ENCODE measurements at places on chromosomes 1 and 21.

- DNase-seq, result no peak
These were observed 3.1 kb downstream of the KIFAP3 start for GRCh38 chr1:170071378-170071777.

DNA sequence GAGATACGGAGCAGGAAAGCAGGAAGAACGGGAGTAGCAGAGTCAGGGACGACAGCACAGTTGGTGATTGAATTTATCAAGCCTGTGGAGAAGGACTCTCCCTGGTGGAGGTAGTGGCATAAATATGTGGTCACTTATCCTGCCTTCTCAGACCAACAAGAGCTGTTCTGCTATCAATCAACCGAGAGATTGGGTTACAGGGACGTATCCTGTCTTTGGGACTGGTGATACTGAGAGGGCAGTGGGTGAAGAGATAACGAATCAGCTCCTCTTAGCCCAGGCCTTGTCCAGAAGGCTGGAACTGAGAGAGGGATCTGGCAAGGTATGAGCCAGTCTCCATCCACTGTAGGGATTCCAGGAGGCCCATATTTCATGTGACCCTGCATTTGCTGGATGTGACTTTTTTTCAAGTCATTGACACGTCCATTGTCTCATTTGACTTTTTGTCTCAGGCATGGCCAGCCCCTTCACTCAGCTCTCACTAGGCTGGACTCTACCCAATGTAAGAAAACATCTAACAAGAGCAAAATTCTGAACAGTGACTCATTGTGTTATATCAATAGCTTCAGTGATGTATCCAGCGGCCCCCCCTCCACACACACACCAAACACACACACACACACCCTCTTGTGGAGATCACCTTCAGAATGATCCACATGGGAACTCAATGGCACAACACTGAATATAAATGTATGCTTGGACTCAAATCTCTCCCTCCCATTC lies 11.3 kb downstream of the C1orf116 start:
- no peak for DNase-seq

GRCh38 chr21:14977814-14978213 lies 87.0 kb downstream of the NRIP1 start:
- no peak for DNase-seq

DNA sequence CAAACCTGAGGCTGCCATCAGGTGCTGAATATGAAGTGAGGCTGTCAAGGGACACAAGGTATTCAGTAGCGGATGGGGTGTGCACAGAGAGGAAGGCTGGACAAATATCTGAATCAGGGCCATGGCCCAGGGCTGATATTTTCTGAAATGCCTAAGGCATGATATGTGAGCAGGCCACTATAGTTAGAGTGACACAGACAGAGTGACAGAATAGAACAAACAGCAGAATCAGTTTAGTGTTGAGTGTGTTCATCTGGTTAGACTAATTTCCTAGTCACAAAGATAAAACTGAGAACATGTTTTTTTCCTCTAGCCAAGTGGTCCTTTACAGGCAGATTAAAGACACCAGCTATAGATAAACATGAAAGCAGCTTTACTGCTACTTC lies 3.9 kb downstream of the OVAAL start:
- DNase-seq, result no peak

- no peak for DNase-seq
These were observed 177.3 kb upstream of the SGIP1 start for GRCh38 chr1:66356605-66357004.

GRCh38 chr1:29416267-29417146 lies 180.2 kb downstream of the PTPRU start:
- DNase-seq, result no peak

GRCh38 chr1:13888351-13888986 lies 188.5 kb downstream of the PRDM2 start:
- no peak for DNase-seq

GRCh38 chr1:197306381-197307062 lies 38.5 kb downstream of the CRB1 start:
- DNase-seq, result no peak

GRCh38 chr1:58928514-58928913 lies 144.7 kb upstream of the JUN start:
- no peak for DNase-seq

DNA sequence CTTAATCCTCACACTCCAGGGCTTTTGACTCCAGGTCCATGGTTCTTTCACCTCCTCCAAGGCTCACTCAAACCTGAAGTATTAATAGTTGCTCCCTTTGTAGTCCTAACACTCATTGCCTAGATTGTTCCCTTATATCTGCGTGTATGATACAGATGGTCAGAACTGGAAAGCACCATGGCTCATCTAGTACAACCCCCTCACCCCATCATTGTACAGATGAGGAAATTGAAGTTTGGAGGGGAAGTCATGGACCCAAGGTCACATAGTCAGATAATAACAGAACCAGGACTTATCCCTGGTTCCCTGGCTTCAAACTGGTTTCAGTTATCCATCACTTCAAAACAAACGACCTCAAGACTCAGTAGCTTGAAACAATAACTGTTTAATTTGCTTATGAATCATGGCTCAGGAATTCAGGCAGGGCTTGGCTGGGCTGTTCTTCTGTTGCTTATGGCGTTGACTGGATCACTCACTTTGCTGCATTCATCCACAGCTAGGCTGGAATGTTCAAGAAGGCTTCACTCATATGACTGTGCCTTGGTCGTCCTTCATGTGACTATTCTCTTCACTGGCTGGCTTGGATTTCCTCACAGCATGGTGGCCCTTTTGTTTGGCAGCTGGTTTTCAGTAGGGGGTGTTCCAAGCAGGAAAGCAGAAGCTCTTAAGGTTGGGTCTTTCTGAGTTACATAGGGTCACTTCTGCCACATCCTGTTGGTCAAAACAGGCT lies 5.0 kb downstream of the NOS1AP start:
- DNase-seq, result no peak

DNA sequence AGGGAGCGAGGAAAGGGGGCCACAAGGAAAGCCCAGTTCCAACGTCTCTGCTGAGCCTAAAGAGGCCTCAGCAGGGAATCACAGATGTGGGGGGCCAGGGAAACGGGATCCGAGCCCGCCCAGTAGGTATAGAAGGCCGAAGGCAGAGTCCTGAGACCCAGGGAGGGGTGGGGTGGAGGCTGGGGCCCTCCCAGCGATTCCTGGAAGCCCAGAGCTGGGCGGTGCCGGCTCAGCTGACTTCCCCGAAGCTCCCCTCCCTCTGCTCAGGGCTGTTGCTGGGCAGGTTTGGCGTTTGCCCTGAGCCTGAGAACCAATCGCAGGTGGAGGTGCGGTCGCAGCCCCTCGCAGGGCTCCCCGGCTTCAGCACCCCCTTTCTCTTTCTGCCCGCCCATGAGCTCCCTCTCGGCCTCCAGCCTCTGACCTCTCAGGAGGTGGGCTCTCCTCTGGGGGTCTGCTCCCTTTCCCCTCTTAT lies 12.8 kb downstream of the ADAMTSL4 start:
- DNase-seq, result peak; percentile 95

DNA sequence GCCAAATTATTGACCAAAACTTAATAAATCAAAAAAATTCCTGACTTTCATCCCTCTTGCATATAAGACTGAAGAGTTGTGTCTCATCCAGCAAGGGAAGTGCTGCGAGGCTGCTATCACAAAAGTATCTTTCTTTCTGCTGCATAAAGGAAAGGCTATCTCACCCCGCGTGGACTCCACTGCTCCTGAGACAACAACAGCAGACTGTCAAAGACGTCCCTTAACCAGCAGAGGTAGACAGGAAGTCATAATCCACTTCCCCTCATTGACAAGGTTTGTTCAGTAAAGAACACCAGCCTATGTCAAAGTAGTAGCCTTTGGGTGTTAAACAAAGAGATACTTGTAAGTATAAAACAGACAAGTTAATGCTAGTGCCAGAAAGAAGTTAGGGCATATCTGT lies 29.4 kb downstream of the VPS26C start:
- no peak for DNase-seq

- DNase-seq, result no peak
These were observed 5.1 kb upstream of the ARNT start for GRCh38 chr1:150881331-150882070.

DNA sequence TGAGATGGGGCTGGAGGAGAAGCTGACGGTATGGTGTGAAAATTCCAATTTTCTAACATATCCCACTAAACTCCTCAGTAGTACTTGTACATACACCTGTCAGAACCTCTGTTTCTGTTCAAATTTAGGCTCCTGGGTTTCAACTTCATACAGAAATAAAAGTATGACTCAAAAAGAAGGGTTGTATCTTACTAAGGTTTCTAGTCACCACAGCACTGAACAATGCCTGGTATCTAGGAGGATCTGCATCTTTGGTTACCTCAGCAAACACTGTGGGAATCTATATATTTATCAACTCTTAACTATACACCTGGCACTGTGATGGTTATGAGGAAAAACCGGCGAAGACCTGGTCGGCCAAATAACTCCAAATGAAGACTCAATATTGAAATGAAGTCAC lies 13.8 kb downstream of the RBM34 start:
- DNase-seq, result no peak

DNA sequence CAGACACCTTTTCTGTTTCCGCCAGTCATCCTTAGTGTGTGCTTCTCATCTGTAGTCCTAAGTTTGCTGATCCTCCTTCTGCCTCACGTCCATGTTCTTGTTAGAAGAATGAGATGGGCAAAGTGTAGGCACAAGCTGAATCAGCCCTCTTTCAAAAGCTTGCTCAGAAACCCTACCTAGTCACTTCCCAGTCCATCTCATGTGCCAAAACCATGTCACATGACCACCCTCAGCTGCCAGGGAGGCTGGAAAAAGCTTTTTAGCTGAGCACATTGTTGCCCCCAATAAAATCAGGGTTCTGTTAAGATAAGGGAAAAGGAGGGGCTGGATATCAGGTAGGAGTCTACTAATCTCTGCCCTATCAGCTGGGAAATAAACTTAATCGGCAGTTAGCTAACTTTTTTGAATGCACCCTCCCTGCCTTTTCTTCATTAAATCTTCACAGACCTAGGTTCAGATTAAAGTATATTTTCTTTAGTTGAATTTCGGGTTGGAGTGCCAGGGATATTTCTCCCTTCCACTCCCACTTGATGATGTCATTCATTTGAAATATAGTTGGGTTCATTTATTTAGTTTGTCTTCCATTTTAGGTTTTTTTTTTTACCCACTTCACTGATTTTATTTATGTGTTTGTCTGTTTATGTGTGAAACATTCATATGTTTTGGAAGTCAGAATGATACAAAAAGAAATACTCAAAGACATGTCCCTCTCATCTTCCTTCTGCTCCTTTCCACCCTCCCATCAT lies 129.2 kb downstream of the ROR1 start:
- no peak for DNase-seq

DNA sequence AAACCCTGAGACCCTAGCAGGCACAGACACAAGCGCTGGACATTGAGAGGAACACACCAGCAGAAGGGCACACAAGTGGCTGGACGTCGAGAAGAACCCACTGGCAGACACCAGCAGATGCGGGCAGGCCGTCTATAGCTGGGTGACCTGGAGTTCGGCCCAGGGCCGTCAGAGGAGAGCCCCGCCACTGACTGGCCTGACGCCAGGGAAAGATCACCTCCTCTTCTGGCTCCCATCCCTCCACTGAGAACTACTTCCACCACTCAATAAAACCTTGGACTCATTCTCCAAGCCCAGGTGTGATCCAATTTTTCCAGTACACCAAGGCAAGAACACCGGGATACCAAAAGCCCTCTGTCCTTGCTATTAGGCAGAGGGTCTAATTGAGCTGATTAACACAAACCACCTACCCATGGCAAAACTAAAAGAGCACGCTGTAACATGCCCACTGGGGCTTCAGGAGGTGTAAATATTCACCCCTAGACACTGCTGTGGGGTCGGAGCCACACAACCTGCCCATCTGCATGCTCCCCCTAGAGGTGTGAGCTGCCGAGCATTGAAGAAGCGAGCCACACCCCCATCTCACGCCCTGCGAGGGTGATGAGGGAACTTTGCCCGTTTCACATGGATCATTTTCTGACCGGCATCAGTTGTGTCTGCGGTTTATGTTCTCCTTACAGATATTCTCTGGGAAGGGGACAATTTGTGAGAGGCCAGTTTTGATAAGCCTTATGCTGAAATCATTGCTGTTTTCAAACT lies 104.8 kb downstream of the HLX start:
- DNase-seq, result no peak

GRCh38 chr1:231215681-231216385 lies 25.2 kb upstream of the GNPAT start:
- DNase-seq, result no peak

- DNase-seq, result no peak
These were observed 3.1 kb downstream of the TRAF5 start for GRCh38 chr1:211329764-211330201.

GRCh38 chr1:183372586-183373230 lies 45.5 kb downstream of the NMNAT2 start:
- no peak for DNase-seq

- no peak for DNase-seq
These were observed 13.2 kb downstream of the GBP5 start for GRCh38 chr1:89259283-89259971.

DNA sequence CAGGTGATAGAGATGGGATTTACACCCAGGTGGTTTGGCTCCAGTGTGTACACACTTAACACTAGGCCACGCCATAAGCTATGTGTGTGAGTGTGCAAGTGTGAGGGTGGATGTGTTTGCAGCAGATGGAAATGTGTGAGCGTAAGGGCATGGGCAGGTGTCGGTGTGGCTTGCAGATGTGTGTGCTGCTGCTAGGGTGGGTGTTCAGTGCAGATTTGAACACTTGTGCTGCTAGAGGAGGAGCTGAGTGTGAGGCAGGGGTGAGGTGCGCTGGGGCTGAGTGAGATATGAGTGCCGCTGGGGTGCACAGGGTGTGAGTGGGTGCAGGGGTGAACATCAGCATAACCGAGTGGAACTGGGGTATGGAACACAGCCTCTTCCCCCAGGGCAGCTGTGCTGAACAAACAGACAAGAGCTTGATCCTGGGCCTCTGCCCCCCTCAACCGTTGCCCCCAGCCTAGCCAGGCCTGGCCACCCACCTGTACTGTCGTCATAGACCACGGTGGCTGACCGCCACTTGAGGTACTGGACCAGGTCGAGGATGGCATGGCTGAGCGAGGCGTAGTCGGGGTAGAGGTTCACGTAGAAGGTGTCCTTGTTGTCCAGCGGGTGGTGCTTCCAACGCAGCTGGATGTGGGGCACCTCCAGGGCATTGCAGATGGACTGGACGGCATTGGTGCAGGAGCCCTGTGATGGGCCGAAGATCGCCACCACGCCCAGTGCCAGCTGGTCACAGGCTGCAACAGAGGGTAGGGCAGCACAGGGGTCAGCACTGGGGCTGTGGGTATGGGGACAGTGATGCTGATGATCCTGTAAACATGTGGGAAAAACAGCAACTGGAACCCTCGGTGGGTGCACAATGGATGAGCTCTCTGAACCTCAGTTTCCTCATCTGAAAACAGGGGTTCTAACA lies 153.9 kb downstream of the GRIK3 start:
- DNase-seq, result no peak

Measured in NCI-H460 (cell line).